ENCODE measurements at places on chromosomes 7 and 10.

DNA sequence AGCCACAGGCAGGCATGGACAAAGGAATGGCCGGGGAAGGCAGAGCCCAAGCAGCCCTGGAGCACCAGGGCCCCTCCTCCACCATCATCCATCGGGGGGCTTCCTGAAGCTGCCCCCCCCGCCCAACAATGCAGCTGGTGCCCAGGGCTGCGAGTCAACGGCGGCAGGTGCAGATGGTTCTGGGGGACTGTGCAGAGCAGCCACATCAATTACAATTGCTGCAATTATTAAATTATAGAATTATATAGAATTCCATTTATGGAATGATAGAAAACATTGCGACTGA is 28.3 kb downstream of the EBF3 start:
- no peak for DNase-seq

DNA sequence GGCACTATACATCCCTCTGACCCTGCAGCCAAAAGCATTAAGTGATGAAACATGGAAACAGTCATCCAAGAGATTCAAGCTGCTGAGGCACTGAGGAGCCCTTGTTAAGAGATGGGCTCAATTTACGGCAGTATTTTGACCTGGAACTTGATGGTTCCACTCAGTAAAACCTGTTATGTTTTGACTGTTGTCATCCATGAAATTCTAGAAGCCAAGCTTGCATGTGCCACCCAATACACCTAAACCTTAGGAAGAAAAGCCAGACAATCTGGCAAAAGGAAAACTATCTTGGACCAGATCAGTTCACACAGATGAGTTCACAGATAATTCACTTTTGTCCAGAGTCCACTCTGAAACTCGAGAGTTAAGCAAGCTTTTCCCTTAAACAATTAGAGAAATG is 53.2 kb downstream of the ICA1 start:
- no peak for DNase-seq

- no peak for DNase-seq
Observed at GRCh38 chr10:79445977-79446757, 743 bp upstream of the ZCCHC24 start.

GRCh38 chr7:10940704-10941355 is 32.8 kb upstream of the PHF14 start:
- DNase-seq = no peak

DNA sequence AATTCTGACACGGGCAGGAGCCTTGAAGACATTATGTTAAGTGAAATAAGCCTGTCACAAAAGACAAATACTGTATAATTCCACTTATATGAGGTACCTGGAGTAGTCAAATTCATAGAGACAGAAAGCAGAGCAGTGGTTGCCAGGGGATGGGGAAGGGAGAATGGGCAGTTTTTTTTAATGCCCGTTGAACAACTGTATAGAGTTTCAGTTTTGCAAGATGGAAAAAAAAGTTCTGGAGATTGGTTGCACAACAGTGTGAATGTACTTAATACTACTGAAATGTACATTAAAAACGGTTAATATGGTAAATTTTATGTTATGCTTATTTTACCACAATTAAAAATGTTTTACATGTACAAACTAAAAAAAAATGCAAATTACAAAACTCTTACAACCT is 63.6 kb upstream of the EFCAB10 start:
- no peak for DNase-seq

DNA sequence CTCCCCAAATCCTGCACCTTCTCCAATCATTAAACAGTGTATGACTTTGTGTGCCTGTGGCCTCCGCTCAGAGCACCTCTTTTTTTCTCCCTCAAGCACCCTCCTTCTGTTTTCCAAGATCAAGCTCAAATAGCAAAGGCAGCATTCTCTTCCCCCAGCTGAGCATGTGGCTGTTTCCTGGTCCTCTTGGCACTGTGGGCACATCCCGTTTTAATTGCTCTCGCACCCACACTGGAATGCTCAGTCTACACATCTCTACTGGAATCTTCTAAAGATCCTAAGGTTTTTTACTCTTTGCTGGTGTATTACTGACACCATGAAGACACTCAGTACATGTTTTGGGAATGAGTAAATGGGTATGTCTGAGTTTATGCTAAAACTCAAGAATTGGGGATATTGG is 107.4 kb downstream of the WDFY4 start:
- DNase-seq = no peak

DNA sequence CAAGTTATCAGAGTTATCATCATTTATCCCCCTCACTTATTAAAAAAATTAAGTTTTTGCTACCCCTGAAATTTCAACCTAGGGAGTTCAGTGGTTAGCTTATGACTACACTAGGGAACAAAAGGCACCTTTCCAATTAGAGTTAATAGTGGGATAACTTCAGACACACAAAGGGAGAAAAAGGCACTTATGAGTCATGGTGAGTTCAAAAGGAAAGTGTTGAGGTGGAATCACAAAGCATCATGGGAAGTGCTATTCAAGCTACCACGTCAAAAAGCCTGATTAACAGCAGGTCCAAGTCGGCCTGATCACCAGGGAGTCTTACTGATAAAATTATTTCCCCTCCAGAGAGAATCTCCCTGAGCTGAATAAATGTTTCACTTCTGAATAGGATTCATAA is 165.7 kb downstream of the C7orf25 start:
- DNase-seq = no peak

GRCh38 chr7:39463252-39463651 is 103.0 kb upstream of the YAE1 start:
- no peak for DNase-seq

DNA sequence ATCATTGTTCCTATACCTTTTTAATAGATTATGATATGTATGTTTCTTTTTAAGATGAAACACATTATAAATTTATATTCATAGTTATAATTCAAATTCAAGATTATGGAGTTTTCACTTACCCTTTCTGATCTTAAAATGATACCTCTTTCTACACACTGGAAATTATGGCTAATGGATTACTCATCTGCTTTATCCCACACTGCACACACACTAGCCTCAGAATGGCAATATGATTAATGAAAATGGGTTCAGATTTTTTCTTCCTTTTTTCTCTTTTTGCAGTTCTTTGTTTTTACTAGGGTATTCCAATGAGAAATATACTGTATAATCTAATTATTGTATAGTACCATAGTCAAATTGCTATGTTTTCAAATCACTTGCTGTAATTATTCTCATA is 82.3 kb upstream of the FZD1 start:
- no peak for DNase-seq

DNA sequence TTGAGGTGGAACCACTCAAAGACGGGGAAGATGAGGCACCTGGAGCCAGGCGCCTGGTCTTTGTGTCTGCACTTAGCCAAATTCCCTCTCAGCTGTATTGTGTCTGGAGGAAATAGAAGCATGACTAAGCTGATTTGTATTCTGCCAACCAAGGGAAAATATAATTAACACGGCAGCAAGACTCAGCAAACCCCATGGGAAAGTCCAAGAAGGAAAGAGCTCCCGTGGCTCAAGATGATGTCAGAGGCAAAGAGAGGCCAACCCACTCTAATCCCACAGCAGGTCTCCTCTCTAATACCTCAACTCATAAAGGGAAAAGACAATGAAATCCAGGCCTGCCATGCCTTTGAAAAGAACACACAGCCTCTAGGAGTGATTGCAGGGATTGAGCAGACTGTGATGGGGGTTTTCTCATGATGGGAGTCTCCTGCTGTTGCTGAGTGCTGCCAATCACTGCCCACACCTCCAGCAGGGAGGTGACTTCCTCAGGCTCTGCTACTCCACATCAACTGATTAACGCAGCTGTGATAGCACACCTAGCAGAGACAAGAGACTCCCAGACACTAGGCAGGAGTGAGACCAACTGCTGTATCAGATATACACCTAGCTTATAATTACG is 255.5 kb upstream of the C7orf33 start:
- DNase-seq = no peak

DNA sequence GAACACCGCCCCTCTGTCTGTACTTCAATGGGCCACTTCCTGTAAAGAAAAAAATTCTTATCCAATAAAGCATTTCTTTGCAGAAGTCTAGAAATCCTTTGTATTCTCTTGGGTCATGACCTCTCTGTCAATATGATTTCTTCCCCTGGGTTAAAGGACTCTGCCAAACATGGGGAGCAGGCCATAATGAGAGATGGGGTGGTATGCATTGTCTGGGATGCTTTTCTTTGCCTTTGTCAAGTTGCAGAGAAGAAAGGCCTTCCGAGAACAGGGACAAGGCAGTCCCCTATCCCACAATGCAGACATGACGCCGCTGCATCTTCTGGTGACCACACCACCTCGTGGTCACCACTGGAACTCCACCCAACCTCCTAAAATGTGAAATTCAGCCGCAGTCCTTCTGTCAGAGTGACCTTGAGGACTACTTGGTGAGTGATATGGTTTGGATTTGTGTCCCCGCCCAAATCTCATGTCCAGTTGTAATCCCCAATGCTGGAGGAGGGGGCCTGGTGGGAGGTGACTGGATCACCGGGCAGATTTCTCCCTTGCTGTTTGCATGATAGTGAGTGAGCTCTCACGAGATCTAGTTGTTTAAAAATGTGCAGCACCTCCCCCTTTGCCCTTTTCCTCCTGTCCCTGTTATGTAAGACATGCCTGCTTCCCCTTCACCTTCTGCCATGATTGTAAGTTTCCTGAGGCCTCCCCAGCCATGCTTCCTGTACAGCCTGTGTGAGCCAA is 15.2 kb upstream of the FRMPD2 start:
- no peak for DNase-seq

- DNase-seq = no peak
Observed at GRCh38 chr7:25835197-25835596, 316.8 kb upstream of the NFE2L3 start.

DNA sequence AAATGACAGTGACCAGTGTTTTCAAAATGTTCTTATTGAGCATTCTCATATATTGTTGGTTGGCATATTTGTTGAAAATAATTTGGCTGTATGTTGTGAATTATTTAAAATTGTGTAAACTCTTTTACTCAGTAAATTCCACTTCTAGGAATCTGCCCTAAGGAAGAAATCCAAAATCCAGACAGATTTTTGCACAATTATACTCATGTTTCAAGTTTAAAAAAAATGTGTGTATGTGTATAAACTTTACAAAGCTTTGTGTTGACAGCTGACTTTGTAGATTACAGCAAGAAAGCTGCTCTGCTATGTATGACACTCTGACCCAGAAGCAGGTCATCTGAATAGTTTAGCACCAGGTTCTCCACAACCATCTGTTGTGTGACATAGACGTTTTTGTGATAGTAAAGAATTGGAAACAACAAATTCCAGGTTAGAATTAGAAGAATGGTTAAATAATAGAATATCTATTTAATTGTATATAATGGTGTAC is 21.6 kb downstream of the KIFBP start:
- no peak for DNase-seq

DNA sequence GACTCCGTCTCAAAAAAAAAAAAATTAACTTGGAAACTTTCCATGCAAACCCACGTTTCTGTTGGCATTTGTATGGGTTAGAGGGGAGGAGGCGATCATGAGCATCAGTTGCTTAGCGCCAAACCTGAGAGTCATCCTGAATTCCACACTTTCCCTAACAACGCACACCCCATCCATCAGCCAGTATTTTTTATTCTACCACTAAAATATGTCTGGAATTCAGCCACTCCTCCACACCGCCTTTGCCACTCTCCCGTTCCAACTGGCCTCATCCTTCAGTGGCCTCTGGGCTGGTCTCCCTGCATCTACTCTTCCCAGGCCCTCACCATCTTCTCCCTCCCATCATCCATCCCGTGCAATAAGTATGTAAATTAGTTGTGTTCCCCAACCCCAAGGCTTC is 4.7 kb upstream of the LMBR1 start:
- no peak for DNase-seq

DNA sequence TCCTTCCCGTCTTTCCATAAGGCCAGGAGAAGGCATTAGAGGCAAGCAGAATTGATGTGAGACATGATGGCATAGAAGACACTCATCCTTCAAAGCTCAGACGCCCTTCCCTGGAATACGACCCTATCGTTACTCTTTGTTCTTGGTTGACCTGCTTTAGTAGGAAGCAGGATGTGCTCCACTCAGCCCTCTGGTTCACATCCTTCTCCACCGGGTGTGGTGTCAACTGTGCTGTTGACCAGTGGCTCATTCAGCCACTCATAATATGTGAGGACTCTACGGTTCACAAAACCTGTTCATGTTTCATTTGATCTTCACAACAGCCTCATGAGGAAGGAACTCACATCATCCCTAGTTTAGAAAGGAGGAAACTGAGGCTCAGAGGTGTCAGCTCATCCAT is 47.1 kb downstream of the ADRA2A start:
- DNase-seq = no peak

GRCh38 chr10:96306516-96306915 is 2.3 kb downstream of the DNTT start:
- DNase-seq = no peak

GRCh38 chr7:13790611-13791010 is 198.9 kb downstream of the ETV1 start:
- DNase-seq = no peak

DNA sequence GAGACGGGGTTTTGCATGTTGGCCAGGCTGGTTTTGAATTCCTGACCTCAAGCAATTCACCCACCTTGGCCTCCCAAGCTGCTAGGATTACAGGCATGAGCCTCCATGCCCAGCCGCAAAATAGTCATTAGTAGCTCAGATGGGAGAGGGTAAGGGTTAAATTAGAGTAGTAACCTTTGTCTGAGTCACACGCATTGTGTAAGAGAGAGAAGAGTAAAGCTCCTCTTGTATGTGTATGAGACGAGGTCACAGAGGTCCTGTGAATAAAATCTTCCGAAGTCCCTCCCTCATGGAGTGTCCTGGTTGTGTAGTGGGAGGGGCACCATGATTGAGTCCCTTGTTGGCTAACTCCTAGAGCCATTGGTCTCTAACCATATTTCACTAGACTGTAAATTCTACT is 85.2 kb upstream of the CDC14C start:
- DNase-seq = no peak

- no peak for DNase-seq
Observed at GRCh38 chr10:21364196-21365114, 161.0 kb downstream of the SKIDA1 start.

- no peak for DNase-seq
Observed at GRCh38 chr7:9097565-9098060, 664.2 kb downstream of the NXPH1 start.

DNA sequence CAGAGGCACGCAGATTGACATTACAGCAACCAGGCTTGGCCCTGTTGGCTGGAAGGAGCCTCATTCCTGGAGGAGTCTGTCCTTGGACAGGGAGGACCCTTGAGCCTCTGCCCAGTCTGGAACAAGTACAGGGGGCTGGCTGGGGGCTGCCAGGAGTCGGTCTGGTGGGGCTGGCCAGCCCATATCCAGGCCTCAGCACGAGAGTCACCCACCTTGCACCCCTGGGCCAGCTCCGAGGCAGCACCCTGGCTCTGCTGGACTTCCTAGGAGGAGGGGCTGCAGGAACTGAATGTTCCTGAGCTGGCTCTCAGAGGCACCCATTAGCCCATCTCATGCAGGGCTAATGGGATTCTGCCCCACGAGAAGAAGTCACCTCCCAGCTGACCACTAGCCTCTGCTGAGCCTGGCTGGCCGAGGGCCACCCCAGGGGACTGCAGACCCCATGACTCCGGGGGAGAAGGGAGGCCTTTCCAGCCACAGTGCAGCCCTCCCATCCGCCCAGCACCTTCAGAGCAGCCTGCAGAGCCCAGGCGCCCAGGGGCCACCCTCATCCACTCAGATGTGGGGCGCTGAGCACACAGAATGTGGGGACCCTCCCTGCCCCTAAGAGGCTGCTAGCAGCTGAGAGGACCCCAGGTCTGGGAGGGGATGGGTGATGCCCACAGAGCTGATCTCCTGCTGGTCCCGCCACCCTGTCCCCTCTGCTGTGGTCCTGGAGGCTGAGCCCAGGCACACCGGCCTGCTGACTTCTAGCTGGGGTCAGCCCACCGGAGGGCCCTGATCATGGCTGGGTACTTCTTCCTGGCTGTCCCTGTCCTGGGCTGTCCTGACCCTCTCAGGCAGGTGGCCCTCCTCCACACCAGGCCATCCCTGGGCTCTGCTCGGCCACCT is 14.8 kb upstream of the INPP5A start:
- no peak for DNase-seq

GRCh38 chr7:151249732-151250072 is 1.2 kb upstream of the SMARCD3 start:
- no peak for DNase-seq

Measured in stimulated activated CD4-positive, alpha-beta T cell treated with anti-CD3 and anti-CD28 coated beads, Interleukin-15, amount 100 ng/mL, for 1 hour (primary cell).